ENCODE measurements at places on chromosomes 13 and 19.
A peak's percentile ranks its signal among the peaks of the same experiment; 100 is the strongest.

DNA sequence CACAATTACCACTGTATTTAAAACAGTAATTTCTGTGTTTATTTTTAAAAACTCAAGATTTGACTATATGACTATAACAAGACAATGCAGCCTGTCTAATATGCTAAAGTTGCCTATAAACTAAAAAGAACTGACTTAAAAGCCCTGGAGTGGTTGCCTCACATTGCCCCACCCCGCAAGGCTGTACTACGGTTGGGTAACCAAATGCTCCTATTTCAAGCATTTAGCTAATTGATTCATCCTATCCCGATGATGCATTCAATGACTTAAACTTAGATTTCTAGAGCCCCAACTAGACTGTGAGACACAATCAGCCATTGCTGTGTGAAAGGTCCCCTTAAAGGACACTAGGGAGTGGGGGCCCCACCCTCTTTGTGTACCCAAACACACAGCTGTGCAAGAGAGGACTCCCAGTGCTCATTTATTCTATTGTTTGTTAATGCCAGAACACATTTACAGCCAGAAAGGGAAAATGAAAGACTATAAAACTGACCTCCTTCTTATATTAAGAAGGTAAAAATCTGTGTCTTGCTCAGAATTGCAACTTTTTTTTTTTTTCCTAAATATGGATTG lies 66.9 kb downstream of the MIPEP start:
- DNase-seq: no peak

GRCh38 chr19:13839130-13839937 lies 37.6 kb upstream of the NANOS3 start:
- DNase-seq: peak; percentile 87

DNA sequence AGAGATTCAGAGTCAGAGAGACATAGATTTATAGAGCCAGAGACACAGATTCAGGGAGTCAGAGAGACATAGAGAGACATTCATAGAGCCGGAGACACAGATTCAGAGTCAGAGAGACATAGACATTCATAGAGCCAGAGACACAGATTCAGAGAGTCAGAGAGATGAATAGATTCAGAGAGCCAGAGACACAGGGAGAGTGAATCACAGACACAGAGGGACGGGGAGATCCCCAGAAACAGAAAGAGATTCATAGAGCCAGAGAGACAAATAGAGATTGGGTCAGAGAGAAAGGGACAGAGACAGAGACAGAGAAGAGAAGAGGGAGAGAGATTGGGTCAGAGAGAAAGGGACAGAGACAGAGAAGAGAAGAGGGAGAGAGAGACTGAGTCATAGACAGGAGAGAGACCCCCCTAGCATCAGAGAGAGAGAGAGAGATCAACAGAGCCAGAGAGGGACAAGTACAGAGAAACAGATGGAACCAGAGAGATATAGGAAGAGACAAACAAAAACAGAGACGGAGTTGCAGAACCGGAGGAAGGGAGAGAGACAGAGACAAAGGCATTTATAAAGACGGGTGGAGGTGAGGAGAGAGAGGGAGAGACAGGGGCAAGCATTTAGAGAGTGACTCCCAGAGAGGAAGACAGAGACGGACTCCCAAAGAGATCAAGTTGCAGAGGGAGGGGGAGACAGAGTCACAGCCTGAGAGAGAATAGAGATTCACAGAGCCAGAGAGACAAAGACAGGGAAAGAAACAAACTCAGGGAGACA lies 1.1 kb upstream of the PRKCG start:
- no peak for DNase-seq

DNA sequence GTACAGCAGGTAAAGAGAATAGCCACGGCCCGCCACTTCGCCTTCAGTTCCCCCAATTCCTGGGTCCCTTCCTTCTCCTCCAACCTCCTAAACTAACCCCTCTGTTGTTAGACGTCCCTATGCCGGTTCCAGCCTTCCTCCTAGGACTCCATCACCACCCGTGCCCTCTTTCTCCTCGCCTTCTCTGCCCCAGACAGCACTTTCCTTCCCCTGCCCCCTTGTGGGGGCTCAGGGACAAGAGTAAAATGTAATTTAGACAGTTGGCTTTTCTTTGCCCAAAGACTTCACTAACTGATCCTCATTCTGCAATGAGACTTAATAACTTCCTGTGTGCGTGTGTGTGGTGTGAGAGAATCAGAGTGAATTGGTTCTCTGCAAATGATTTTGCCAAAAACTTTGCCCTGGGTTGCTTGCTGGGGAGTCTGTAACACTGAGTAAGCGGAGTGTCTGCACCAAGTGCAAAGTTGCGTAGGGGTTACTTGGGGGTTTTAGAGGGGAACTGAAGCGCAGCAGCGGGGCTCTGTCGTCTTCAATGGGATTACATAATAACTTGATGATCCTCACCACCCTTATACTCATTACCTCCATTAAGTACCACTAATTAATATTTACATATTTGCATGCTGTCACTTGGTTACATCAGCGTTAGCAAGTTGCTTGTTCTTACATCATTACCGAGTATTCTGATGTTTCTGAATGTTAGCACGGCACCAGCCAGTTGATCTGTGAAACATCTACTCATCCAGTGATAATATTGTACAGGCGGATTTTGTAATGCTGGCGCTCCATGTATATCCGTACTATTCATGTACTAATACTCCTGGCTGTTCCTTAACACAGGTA lies 19.9 kb upstream of the SGCG start:
- no peak for DNase-seq

DNA sequence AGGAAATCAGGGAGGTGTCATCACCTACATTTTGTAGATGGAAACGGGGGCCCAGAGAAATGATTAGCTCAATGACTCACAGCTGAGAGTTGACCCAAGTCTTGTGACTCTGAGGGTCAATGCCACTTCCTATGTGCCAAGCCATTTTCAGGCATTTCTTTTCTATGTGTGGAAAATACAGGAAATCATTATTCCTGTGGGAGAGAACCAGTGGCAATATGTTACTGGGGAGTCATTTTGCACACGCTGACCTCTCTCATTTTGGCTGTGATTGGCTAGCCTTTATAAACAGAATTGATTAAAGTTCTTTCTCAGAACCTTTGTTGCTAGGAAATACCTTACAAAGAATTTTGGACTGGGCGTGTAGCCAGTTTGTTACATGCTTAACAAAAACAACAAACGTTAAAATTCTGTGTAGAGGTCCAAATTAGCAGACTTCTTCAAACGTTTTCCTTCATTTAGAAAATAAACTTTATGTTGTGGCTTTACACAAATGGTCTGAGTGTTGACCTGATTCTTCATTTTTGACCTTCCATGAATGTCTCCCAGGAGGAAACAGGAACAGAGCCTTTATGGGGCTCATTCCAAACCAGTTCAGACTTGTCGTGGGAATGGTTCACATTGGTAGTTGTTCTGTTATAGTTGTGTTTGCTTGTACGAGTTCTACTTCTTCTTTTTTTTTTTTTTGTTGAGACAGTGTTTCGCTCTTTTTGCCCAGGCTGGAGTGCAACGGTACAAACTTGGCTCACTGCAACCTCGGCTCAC lies 11.4 kb downstream of the PCCA start:
- no peak for DNase-seq

DNA sequence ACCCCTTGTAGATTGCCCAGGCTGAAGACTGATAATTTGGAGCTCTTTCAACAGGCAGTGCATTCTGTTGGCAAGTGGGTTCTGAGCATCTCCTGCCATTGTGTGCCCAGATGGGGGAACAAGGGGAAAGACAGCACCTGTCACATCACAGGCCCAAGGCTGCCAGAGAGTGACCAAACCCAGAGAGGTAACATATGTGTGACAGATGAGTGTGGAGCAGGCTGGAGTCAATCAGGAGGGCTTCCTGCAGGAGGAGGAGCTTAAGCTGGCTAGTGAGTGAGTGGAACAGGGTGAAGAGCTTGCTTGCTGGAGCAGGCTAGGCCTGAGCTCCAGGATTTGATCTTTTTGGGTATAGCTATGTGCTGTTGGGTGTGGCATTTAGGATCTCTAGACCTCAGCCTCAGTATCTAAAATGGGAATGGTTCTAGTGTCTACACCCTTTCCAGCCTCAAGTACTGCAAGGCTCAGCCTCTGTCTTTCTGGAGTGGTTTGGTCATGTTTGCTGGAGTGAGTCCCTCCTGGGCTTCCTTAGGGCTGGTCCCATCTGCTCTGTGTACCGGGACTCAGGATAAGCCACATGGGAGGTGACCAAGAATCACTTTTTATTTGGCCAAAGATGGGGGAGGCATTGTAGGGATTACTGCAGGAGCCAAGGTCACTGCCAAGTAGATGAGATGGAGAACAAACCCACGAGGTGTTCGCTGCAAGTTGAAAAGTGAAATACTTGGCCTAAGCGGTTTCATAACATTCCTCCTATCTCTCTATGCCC lies 152.4 kb upstream of the TSHZ3 start:
- DNase-seq: no peak

DNA sequence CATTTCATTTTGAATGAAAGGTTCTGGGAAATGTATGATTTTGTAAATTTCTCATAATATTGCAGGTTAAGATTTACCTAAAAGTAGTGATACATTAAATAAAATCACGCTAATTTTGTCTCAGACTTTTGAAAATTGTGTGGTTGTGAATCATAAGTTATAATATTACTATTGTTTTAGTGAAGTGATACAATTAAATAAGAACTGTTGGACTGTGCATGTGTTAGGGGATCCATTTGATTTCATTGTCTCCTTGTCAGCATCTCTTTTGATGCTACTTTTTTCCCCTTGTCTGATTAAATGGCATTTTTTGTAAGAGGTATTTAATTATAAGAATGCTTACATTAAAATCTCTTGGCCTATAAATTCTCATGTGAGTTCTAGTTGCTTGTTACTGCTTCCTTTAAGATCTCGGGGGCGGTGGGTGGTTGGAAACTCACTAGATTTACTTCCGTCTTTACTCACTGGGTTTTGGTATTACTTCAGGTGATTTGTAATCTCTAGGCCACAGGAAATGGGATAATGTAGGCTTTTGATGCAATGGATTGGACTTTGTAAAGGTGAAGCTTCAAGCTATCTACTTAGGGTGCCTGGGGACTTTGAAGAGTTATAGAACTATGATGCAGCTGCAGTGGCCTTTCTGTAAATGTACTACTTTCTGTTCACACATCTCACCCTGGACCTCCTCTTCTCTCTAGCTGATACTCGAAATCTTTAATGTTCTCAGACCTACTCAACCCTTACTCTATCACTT lies 66.5 kb downstream of the PAN3 start:
- no peak for DNase-seq

DNA sequence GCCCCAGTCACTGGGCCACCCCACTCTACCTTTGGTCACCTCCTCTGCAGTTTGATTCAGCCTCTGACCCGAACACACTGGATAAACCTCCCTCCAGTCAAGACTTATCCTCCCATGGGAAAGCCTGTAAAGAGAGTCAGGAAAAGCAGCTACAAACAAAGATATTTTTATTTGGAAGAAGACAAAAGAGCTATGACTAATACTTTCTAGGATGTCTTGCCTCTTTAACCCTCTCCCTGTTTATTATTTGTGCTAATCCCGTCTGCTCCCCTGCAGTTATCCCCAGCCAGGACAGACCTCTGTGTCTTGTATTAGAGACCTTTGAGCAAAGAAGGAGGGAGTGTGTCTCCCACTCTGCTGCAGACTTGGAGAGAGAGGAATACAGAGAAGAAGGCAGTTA lies 178.3 kb downstream of the EFNB2 start:
- DNase-seq: no peak

DNA sequence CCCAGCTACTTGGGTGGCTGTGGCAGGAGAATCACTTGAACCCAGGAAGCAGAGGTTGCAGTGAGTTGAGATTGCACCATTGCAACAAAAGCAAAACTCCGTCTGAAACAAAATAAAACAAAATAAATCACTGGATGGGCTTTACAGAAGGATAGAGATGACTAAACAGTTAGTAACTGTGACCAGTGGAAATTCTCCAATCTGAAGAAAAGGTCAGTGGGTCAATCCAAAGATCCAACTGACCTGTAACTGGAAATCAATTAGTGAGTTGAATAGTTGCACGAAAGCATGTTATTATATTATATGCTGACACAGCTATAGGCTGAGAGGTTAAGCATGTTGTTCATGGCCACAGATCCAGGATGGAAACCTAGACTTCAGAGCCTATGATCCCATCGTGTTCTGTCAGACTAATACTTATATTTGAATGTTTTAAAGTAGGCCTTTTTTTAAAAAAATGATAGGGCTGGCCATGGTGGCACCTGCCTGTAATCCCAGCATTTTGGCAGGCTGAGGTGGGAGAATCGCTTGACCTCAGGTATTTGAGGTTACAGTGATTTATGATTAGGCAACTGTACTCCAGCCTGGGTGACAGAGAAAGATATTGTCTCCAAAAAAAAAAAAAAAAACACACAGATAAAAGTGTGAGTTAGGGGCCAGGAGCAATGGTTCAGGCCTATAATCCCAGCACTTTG lies 1.4 kb downstream of the ECH1 start:
- no peak for DNase-seq

GRCh38 chr19:45355910-45356309 lies 14.5 kb downstream of the ERCC2 start:
- no peak for DNase-seq

GRCh38 chr13:84654654-84655275 lies 772.5 kb upstream of the SLITRK1 start:
- DNase-seq: no peak

GRCh38 chr19:50899569-50899968 lies 11.6 kb downstream of the KLK4 start:
- DNase-seq: no peak

DNA sequence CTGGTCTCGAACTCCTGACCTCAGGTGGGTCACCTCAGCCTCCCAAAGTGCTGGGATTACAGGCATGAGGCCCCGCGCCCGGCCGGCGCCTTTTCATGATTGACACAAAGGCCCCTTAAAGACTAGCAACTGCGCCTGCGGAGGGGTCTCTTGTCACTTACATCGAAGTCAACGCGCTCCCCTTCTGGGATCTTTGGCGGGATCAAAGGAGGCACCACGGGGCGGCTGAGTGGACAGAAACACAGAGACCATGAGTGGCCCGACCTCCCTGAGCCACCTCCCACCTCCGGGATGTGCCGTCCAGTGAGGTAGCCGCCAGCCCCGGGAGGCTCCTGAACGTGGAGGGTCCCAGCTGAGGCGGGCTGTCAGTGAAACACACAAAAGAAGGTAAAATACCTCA lies 7.3 kb downstream of the TNNT1 start:
- DNase-seq: no peak

DNA sequence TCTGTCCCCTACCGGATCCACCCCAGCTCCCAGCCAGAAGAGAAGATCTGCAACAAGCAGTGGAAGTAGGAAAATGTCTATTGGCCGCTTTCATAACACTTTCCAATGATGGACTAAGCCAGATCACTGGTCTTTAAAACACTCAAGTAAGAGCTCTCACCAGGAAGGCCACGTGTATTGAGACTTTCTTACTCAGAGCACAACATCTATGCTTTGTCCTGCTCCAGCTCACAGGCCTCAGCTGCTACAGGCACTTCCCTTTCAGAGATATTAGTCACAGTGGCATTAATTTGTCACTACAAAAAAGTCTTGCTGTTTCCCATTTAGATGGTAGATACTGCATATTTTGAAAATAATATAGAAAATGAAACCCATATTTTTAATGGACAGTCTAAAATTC lies 164.2 kb downstream of the ABCC4 start:
- DNase-seq: no peak

GRCh38 chr13:112134391-112135075 lies 67.6 kb downstream of the SOX1 start:
- no peak for DNase-seq

Data from CMK (cell line).